ENCODE measurements at places on chromosomes 6 and 20.

GRCh38 chr20:37693242-37693634 lies 592 bp upstream of the CTNNBL1 start:
- no peak for DNase-seq

GRCh38 chr6:153698001-153698400 lies 341.0 kb upstream of the OPRM1 start:
- DNase-seq = no peak

DNA sequence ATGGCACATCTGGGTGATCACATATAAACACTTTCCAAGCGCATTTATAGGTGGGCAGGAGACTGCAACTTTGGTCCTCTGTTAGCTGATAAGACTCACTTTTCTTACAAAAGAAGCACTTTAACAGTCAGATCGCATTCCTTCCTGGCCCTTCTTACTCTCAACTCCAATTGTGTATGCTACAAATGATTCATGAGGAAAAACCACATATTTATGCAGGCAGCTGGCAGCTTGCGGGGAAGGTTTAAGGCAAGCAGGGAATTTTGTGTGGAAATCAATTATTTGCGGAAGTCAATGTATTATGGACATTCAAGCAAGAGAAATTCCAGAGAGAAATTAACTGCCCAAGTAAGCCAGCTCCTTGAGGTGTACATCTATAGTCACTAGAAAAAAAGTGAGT lies 194.0 kb downstream of the PKHD1 start:
- DNase-seq = no peak

GRCh38 chr6:45715508-45715803 lies 300.2 kb downstream of the CLIC5 start:
- no peak for DNase-seq

DNA sequence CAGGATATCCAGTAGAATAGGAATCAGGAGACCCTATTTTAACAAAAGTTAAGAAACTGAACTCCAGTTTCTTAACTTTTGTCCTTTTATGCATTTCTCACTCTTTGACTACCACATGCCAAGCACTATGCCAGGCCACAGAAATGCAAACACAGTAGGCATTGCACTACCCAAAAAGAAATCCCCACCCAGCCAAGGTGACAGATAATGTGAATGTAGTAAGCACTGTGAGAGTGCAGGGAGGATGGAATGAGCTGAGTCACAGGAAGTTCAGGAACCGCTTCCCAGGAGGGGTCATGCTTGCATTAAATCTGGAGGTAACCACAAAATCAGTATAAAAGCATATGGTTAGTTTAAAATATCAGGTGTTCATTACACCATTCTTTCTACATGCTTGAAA lies 20.1 kb upstream of the FAM83C start:
- peak; percentile 22 for DNase-seq

DNA sequence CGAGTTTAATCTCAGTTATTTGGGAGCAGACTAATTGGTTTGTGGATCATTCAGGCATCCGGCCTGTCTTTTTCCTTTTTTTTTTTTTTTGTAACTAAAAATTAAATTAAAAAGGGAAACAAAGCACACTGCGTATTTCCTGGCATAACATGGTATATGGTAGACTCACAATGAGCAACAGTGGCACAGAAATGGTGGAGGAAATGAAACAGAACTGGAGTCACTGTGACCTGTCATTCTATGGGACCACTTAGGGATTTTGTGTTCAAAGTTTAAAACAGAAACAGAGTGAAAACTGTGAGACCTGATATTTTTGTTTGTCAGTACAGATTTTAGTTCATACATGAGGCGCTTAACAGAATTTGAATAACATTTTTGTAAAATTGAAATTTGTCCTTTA lies 4.8 kb upstream of the CD93 start:
- no peak for DNase-seq

DNA sequence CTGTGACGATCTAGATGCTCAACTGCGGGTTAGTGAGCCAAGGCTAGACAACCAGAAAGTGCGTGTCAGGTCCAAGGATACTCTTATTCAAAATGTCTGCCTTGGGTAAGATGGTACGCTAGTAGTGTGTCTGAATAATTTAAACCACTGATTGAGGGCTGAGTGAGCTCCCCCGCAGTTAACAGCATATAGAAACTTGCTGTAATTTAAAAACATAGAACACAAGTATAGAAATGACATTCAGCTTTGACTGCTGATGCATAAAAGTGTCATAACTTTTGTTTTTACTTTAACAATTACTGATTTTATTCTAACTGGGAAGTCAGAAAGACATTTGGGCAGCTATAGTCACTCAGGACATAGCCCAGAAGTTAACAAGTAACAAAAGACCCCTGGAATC lies 45.6 kb upstream of the SLC22A1 start:
- no peak for DNase-seq

DNA sequence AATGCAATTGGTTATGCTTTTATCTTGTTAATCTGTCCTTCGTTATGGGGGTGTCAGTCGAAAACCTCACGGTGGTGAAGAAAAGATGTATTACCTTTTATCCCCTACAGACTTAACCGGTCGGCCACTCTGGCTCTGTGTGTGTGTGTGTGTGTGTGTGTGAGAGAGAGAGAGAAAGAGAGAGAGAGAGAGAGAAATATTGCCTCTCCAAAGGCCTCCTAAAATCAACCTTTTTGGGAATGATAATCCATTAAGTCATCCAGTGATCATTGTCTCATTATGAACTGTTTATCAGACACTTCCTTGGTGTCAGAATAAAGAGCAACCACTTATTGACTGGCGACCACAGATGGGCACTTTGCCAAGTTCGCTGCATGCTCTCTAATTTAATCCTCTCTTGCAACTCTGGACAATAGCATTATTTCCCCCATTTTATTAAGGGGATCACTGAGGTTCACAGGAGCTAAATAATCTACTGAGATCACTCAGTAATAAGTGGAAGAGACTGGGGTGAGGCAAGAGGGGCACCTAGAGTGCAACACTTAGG lies 30.7 kb downstream of the SLC35D3 start:
- DNase-seq = no peak

DNA sequence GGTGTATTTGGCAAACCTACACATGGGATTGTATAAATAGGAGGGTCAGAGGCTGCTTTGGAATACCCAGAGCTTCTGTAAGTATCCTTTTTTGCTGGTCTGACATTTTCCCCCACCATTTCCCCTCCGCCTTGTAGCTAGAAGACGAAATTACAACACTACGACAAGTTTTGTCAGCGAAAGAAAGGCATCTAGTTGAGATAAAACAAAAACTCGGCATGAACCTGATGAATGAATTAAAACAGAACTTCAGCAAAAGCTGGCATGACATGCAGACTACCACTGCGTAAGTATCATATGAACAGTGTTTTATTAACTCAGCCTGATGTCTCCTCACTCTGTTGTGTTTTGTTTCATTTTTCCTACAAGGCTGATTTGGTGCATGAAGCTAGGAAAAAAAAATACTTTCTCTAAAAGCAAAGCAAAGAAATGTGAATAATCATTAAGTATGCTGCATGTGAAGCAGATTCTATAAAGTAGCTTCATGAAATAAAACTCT lies 72.7 kb downstream of the HDDC2 start:
- no peak for DNase-seq

DNA sequence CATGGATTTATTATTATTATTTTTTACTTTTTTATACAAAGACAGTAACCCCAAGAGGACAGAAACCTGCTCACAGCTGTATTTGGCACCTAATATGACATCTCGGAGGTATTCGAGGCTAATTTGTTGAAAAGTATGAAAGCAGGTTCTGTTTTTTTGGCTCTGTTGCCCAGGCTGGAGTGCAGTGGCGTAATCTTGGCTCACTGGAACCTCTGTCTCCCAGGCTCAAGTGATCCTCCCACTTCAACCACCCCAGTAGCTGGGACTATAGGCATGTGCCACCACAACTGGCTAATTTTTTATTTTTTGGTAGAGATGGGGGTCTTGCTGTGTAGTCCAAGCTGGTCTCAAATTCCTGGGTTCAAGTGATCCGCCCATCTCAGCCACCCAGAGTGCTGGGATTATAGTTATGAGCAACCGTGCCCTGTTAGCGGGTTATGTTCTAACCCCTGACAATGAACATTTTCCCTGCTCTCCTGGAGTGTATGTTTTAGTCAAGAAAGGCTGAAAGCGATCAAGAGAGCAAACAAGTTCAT lies 53.7 kb upstream of the ZNF217 start:
- DNase-seq = no peak

GRCh38 chr6:148134592-148134991 lies 208.0 kb upstream of the SASH1 start:
- no peak for DNase-seq
